GM12891 (cell line): ENCODE measurements at places on chromosomes 16 and 17.

DNA sequence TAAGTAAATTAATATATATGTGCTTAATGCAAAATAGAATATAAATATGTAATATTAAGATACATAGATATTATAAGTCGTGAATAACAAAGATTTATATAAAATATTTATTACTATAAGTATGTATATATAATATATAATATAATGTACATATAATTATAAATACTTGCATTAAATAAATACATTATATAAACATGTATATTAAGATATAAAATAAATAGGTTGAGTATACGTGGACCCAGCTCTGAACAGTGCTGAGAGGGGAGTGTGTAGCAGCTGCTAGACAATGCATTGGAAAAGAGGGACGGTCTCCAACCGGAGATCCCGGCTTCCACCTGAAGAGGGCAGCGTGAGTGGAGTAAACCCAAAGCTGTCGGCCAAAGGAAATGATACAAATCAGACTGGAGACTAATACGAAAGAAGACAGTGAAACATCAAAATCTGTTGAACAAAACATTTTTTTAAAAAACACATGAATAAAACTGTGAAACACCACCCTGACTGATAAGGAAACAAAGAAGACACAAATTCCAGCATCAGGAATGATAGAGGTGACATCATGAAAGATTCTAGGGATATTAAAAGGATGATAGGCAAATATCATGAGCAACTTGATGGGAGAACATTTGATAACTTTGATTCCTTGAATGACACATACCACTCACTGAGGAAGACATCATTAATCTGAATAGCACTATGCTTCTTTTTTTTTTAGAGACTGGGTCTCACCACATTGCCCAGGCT is 125.4 kb upstream of the CHMP6 start:
- no peak for DNase-seq

- DNase-seq, result peak; percentile 79
Observed at GRCh38 chr16:67672739-67673662, 6.4 kb downstream of the C16orf86 start.

- no peak for DNase-seq
Observed at GRCh38 chr17:8391711-8392110, 5.9 kb downstream of the RNF222 start.

- DNase-seq, result no peak
Observed at GRCh38 chr16:22291860-22292318, 5.3 kb upstream of the POLR3E start.

GRCh38 chr16:51085271-51085670 is 65.8 kb downstream of the SALL1 start:
- no peak for DNase-seq

- no peak for DNase-seq
Observed at GRCh38 chr16:89409161-89409711, 81.1 kb downstream of the ANKRD11 start.

DNA sequence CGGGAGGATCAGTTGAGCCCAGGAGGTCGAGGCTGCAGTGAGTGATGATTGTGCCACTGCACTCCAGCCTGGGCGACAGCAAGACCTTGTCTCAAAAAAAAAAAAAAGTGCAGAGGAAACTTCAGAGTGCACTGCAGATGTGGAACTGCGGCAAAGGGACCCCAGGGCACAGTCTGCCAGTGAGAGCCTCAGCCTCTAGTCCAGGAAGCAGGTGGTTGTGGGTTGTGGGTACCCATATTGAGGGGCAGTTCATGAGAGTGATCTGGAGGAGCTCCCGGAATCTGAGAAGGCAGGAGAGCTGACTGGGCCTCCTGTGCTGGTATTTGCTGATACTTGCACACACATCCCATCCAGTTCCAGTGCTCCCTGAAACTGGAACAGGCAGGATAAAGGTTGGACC is 13.1 kb downstream of the FOXN1 start:
- no peak for DNase-seq
